DMS153 (cell line): ENCODE measurements at places on chromosomes 12 and 14.

DNA sequence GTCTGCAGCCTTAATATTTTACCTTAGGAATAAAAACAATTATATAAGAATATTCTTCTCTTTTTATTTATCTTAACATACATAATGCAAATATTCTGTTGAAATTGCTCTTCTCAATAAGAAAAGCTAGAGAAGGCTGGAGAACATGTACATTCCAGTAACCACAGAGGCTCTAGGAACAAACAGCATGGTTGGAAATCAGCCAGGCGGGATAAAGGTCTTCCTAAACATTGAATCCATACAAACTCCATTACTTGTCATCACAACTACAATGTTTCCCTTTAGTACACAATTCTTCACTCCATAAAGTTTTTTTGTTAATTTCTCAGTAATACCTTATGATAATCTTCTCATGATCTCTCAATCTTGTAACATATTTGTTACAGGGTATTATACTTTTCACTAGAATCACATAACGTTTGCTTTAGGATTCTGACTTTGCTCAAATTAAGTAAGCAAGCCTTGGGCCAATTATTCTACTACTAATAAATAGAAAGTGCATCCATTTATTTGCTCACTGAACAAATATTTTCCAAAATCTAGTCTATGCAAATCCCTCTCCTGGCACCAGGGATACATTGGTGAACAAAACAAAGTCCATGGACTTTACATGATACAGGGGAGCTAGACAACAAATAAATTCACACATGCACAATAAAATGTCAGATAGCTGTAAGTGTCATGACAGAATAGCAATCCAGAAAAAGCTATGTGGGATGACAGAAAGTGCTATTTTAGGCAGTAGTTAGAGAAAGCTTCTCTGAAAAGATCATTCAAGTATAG, 237.5 kb upstream of the TMTC1 start:
- no peak for DNase-seq

- DNase-seq, result no peak
Observed at GRCh38 chr12:105993766-105994555, 144.8 kb downstream of the NUAK1 start.

DNA sequence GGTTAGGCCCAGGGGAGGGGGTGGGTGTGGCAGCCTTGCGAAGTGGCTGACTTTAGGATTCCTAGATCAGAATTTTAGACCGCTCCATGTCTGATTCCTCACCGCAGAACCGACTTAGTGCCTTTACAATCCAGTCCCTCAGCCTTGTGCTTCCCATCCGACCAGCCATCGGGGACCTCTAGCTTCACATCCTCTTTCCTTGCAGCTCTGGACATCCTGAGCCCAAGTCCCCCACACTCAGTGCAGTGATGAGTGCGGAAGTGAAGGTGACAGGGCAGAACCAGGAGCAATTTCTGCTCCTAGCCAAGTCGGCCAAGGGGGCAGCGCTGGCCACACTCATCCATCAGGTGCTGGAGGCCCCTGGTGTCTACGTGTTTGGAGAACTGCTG, 557 bp downstream of the COPS7A start:
- DNase-seq, result no peak

DNA sequence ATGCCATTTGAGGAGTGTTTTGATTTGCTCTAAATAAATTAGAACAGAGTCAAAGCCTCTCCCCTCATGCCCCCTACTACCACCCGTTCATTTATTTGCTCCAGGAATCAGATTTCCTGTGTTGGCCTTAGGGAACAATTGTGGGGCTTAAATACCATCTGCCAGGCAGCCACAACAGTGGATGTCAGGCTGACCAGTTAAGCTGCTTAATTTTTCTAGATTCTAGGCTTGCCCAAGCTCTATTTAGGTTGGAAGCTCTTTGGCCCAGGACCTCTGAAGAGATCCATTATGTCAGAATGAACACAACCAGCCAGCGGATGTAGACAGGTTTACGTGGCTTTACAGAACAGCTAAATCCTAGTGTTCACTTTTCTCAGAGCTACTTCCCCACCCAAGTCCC, 1.0 kb upstream of the TIMELESS start:
- DNase-seq, result no peak

DNA sequence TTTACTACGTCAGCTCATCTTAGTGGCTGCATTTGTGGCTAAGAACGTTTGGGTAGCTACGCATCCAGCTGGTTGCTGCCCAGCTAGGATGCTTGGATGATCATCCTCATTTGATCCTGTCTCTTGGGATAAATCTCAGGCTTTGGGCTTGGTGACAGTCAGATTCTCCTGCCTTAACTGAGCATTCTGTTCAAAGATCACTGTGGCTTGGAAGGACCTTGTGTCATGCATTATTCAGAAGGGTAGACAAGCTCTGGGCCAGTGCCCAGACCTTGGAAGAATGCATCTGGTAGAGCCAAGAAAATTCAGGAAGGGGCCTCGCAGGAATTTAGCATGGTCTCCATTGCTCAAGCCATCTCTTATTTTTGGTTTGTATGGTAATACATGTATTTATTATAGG, 188.4 kb downstream of the NRXN3 start:
- no peak for DNase-seq

- DNase-seq, result no peak
Observed at GRCh38 chr14:59026081-59026480, 162.4 kb upstream of the DAAM1 start.

GRCh38 chr12:103930787-103931735, 851 bp downstream of the HSP90B1 start:
- DNase-seq, result no peak

GRCh38 chr12:105205322-105206048, 30.5 kb downstream of the APPL2 start:
- DNase-seq, result no peak
